ENCODE measurements at places on chromosomes 6 and 20.
A peak's percentile ranks its signal among the peaks of the same experiment; 100 is the strongest.

- no peak for DNase-seq
Measured at GRCh38 chr20:41631826-41632225, 13.6 kb upstream of the CHD6 start.

DNA sequence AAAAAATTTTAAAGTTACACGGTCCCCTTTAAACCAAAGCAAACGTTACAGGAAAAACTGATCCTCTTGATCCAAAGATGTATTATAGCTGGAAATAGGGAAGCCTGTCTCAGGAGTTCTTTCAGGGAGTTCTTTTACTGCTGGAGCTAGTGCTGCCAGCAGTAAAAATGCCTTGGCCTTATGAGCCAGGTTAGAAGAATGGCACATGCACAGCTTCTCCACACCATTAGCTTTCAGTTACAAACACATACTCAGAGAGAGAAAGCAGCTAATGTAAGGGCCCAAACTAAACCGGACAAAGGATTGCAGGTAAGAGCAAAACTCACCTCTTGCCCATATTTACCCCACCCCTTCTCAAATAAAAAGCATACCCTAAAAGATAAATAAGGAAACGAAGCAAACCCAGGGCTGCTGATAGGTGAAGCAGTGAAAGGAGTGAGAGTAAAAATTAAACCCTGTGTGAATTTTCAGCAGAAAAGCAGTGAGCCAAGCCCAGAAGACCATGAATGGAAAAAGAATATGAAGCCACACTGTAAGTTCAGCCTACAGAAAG is 19.0 kb downstream of the TBC1D20 start:
- DNase-seq, result no peak

- DNase-seq, result no peak
Measured at GRCh38 chr6:83071023-83071422, 3.6 kb downstream of the DOP1A start.

DNA sequence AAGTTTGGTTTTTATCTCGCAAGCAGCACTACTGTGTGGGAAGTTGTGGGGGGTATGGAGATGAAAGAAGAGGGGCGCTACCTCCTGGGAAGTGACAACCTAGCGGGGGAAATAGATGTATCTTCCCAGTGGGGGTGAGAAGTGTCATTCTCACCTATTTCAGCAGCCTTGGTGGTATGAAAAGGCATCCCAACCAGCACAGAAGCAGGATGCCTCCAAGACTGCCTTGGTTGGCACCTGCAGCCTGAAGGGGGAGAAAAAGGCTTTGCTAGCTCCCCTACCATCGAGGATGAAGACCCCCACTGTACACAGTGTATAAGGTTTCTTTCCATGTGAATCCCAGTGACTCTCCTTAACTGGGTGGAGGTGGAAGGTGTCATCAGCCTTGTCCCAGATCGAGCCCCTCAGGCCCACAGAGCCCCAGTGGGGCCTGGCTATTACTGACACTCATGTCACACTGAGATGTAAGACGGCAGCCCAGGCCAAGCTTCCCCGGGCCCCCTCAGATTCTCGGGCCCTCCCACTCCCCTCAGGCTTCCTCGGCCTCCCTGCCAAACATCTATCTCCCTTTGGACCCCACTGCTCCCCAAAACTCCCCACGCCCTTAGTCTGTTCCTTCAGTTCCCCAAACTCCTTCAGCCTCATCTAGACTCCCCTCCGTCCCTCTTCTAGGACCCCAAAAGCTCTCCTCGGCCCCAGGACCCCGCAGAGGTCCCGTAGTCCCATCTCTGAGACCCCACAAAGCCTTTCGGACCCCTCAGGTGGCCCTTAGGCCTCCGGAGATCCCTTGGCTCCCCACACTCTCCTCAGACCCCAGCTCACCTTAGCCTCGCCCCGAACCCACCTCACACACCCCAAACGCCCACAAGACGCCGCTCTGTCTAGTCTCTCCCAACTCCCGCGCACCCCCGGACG is 688 bp downstream of the COMMD7 start:
- peak; percentile 34 for DNase-seq

- DNase-seq, result no peak
Measured at GRCh38 chr6:21173678-21174077, 419.9 kb upstream of the SOX4 start.

GRCh38 chr6:88359530-88360202 is 193.5 kb upstream of the CNR1 start:
- DNase-seq, result no peak

GRCh38 chr6:32081168-32081990 is 27.8 kb downstream of the TNXB start:
- no peak for DNase-seq

GRCh38 chr6:37170273-37171200 is 585 bp downstream of the PIM1 start:
- DNase-seq, result peak; percentile 29

DNA sequence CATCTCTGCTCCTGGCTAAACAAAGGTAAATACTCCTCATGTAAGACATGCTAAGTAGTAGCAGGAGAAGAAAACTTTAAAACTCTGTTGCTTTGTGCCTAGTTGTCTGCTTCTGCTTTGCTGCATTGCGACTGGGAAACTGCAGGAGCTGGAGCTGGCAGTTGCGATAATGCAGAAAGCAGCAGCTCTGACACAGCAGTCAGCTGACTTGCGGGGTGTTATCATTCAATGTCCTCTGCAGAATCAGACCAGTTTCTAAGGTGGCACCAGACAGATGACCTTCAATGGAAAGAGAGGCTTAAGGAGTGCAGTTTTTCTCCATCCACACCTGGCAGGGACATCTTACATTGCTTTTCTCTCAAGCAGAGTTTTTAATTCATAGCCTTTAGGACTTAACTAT is 69.9 kb upstream of the SOX4 start:
- no peak for DNase-seq

GRCh38 chr6:149213829-149214228 is 103.7 kb upstream of the TAB2 start:
- DNase-seq, result no peak

- no peak for DNase-seq
Measured at GRCh38 chr6:3370361-3371221, 86.3 kb downstream of the SLC22A23 start.

GRCh38 chr6:106525107-106525881 is 104.0 kb downstream of the RTN4IP1 start:
- DNase-seq, result no peak

GRCh38 chr20:38715646-38716045 is 8.6 kb upstream of the SLC32A1 start:
- DNase-seq, result no peak

GRCh38 chr6:155782320-155782731 is 326.7 kb upstream of the NOX3 start:
- DNase-seq, result no peak

GRCh38 chr6:96939007-96939805 is 14.7 kb downstream of the KLHL32 start:
- DNase-seq, result no peak
